ENCODE measurements at places on chromosomes 13 and 19.

- DNase-seq = no peak
Measured at GRCh38 chr13:111970494-111971141, 96.3 kb upstream of the SOX1 start.

DNA sequence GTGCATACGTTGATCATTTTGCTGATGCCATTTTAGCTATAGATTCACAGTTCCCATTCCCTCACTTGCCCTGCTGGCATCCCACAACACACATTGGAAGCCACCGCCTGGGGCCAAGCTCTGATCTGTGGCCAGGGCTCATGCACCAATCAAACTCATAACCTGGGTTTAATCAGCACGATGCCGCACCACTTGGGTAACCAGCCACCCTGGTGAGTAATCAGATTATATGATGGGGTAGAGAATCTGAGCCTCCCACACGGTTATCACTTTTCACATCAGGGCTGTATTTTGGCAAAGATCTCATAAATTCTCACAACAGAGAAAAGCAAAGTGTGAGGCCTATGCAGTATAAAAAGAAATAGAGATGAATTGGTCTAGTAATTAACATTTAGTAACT lies 66.0 kb upstream of the TNFRSF19 start:
- DNase-seq = no peak

GRCh38 chr19:19202707-19203011 lies 555 bp downstream of the NR2C2AP start:
- DNase-seq = no peak

DNA sequence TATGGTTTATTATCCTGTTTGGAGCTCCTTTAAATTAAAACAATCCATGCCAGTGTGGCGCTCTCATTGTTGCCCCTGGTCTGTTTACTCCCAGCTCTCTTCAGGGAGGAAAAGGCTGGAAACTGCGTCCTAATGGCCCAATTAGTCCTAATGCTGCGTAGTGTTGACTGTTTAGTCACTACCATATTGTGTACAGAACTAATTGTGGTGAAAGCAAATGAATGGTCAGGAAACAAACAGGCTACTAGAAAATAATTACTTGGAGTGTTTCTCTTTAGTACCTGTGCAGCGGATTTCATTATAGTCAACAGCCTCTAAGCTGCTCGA lies 54.5 kb upstream of the MTIF3 start:
- DNase-seq = no peak

- DNase-seq = no peak
Measured at GRCh38 chr19:52734331-52734892, 432 bp downstream of the ZNF611 start.

- no peak for DNase-seq
Measured at GRCh38 chr13:95601216-95601615, 43.3 kb downstream of the DZIP1 start.

GRCh38 chr19:47255879-47256692 lies at the start of gene CCDC9:
TSS of gene CCDC9 (plus strand) at chr19:47256525. CDS start at chr19:47258401, 1,876 bp downstream.
- DNase-seq = peak; percentile 96

DNA sequence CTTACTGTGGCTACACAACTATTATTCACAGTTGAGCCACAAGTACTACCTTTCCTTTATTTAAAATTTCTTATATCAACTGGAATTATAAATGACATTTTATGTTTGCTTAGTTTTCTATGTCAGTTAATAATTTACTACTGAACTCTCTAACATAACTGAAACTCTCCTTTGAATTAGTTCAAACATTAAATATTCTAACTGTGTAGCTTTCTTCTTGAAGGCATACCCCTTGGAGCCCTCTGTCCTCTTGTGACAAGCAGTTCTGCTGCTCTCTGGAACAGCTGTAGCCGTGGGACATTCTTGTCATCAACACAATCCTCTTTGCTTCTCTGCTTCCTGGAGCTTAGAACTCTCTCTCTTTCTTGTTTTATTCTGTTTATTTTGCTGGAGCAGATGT lies 244.8 kb downstream of the NHLRC3 start:
- DNase-seq = no peak

DNA sequence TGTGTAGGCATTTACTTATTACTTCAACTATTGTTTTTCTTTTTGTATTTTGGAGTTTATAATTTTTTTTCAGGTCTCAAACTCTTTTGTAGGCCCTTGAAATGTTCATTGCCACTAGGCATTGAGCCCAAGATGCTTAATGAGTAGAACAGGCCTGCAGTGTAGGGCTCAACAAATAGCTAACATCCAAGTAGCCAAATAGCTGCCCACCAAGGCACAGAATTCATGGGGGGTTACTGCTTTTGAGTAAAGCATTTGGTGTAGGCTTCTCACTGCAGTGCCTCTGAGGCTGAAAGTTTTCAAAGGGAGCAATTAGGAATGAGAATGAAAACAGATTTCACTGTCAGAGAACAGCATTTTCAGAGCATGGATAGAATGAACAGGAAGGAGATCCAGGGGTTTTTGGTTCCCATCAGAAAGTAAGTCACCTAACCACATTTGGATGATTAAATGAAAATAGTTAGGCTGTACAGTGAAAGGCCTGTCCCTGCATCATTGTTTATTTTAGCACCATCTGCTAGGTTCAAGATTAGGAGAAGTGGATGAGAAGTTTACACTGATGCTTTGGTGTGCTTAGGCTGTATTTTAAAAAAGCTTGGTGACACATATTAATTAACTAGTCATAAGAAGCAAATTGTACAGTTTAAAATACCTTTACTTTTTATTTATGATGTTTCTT lies 61.0 kb downstream of the EDNRB start:
- DNase-seq = no peak

- no peak for DNase-seq
Measured at GRCh38 chr13:102295316-102296048, 106.4 kb downstream of the FGF14 start.

All from H1 (cell line).